ENCODE measurements at places on chromosomes 4 and X.

DNA sequence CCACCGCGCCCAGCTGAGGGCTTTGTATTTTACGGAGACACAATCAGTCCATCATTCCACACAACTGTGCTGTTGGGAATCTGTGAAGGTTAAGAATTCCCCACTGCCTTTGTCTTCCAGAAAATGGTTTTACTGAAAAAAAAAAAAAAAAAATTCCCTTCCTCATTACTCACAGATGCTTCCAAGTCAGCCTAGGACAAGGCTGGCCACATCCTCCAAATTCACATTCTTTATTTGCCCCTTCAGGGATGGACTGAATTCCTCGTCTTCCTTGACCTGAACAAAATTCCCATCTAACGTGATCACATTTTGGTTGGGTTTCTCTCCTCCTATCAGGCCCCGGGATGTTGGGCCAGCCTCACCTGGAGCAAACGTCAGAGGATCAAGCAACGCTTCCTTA is 130.3 kb downstream of the DHRSX start:
- DNase-seq: no peak

DNA sequence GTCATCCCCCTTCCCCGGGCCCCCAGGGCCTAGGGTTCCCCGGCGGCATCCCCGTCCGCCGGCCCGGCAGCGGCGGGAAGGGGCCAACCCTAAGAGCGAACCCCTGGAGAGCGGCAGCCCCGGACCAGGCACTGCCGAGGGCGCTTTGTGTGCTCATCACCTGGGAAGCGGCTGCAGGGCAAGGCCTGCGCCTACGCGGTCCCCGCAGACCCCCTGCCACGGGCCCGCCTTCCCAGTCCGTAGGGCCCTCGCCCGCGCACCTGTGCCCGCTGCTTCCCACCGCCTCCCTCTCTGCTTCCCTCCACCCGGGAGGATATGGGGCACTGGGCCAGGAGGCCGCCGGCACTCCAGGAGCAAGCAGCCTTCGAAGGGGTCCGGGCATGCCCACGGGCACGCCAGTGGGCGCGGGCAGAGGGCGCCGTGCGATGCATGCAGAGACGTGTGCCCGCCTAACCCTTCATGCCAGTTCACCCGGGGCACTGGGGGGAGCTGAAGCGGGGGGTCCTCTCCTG is 2.6 kb downstream of the FLNA start:
- no peak for DNase-seq

DNA sequence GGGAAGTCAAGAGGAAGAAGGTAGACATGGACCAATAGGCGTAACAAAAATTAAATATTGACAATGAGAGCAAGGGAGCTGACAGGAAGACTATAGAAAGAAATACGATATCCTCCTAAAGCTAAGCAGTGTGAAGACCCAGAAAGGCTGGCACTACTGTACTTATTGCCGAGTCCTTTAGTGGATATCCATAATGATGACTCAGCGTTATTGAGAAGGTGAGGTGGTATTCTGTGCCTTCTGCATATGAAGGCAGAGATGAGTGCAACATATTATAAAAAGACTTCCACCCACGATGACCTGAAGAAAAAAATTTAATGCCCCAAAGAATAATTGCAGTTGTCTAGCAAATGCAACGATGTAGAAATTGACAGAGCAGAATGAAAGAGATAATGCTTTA is 13.0 kb upstream of the MCF2 start:
- DNase-seq: no peak

DNA sequence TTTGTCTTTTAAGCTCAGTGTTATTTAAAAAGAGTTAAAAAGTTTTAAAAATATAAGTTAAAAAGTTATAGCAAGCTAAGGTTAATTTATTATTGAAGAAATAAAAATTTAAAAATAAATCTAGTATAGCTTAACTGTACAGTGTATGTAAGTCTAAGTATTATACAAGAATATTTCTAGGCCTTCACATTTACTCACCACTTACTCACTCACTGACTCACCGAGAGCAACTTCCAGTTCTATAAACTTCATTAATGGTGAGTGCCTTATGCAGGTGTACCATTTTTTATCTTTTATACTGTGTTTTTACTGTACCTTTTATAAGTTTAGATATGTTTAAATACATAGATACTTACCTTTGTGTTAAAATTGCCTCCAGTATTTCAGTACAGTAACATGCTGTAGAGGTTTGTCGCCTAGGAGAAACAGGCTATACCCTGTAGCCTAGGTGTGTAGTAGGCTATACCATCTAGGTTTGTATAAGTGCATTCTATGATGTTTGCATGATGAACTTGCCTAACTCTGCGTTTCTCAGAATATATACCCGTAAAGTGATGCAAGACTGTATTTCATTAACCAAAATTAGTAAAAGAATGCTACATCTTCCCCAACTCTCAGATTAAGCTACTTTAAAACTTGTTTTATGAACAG is 202.9 kb downstream of the CFAP299 start:
- DNase-seq: no peak

DNA sequence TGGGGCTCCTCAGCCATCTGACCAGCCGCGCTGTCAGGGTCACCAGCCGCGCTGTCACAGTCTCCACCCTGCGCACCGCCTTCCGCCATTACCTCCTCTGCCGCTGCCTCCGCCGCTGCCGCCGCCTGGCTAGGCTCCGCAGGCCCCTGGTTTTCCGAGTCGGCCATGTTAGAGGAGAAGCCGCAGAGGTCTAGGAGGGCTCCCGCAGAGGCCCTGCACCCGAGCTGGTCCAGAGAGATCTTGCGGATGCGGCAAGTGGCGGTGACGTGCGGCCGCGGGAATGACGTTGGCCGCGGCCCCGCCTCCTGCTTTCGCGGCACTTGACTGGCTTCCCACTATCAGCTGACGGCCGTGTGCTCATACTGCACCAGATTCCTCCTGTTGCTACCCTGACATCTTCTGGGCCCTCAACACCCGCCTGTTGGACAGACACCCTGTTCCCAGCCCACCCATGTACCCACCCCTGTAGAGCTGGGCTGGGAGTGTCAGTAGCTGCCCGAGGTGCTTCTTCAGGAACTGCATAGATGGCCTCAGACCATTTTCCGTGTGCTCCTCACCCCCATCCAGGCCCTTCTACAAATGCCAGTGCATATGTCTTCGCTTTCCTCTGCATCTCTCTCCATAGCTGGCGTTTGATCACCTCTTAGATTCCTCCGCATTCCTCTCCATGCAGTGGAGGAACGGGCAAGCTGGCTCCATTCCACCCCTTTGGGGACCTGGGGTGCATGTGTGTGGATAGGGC is at the start of gene NAP1L5:
Gene NAP1L5, minus strand, starts transcription at position 242 of the 742 bp plus-strand sequence. Its CDS starts 75 bp downstream, at position 167.
- peak; percentile 11 for DNase-seq

GRCh38 chrX:41014776-41015360 is 70.4 kb upstream of the USP9X start:
- DNase-seq: no peak

GRCh38 chr4:155759372-155760252 is 791 bp downstream of the GUCY1B1 start:
- DNase-seq: no peak

DNA sequence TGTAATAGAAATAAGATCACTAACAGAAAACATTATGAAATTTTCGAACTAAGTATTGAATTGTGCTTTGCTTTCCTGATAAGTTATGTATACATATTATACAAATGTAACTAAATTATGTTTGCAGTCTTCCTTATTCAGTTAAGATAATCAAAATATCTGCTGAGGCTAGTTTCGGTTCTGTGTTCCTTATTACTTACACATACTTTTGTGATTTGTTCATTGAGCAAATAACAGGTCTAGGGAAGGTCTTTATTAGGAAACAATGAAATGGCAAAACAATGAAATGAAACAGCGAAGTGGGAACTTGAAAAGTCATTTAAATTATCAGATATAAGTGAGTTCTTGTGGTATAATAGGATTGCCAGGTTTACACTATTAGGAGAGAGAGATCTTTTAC is 352.4 kb downstream of the GRIA2 start:
- no peak for DNase-seq

- no peak for DNase-seq
Measured at GRCh38 chrX:55919367-55920221, 202.0 kb downstream of the RRAGB start.

DNA sequence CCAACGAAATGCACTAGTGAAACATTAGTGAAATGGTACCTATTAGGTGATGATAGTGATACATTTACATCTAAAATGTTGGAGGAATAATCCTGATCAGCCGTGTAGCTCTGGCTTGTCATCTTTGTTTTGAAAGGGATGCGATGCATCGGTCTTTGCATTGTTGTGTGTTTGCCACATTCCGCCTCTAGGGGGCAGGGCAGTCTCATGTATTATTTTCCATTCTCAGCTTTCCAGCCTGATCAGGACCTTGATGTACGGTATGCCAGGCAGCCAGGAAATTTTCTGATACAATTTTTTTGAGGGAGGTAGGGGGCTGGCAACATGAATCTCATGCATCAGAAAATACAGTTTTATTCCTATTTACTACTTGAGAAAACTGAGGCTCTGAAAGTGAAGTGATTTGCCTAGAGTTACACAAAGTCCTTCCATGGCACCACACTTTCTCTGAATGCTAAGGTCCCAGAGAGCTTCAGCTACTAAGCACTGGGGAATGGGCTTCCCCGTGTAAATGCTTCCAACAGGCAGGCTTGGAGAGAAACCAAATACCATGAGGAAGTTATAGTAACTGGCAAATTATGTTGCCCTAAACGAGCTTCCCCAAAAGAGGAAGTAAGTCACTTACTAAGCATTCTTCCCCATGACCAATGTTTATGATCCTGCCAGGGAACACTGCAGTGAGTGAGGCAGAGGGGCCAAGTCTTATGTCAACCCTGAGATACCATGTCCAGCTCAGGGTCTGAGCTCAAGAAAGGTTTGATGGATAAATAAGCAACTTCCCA is 31.8 kb upstream of the IQSEC2 start:
- DNase-seq: peak; percentile 55

- no peak for DNase-seq
Measured at GRCh38 chr4:148112231-148112982, 329.8 kb downstream of the NR3C2 start.

- DNase-seq: peak; percentile 22
Measured at GRCh38 chrX:70422851-70423341, at the start of gene GDPD2. Gene GDPD2, plus strand, starts transcription at chrX:70423314. Its CDS starts 1,671 bp downstream, at chrX:70424985.

DNA sequence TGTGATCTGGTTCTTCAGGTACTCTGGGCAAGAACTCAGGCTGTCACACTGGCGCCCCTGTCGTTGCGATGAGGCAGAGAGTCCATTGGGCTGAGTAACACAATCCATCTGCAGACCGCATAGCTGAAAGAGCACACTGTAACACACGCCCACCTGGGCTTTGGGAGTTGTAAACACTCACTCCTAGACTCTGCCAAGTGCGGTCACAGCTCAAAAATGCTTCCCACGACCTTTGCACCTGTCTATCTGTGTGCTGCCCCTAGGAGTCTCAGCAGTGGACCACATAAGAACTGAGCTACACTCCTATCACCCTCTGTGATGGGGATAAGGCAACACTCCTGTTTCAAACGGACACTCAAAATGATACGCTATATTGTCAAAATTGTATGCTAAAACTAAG is 2028.3 kb downstream of the PCDH7 start:
- no peak for DNase-seq

- DNase-seq: no peak
Measured at GRCh38 chr4:81164126-81164525, 50.9 kb downstream of the PRKG2 start.

DNA sequence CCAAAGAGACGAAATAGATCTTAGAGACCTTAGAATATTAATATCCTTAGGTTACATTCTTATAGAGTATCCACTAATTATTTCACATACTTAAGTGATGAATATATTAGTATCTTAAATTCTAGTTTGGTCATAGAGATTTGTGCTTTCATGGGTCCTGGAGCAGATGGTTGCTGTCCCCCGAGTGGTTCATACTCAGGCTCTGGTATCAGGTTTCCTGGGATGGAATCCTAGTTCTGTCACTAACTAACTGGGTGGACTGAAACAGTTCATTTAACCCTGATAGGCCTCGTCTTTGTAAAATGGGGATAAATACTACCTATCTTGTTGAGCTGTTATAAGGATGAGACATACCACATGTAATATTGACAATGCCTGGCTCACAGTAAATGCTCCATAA is 264.6 kb downstream of the TENM3 start:
- DNase-seq: no peak

DNA sequence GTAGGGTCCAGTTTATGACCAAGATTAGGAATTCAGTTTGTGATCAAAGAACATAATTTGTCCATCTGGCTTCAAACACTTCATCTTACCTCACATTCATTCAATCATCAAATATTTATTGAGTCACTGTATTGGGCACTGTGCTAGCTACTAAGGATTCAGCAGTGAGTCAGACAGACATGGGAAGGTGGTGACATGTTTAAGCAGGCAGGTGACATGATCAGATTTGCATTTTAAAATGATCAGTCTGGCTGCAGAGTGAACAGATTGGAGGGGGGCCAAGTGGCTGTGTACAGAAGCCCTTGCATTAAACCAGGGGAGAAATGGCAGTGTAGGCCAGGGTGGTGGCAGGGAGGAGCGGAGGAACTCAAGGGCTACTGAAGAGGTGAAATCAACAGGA is 25.1 kb upstream of the APLN start:
- peak; percentile 10 for DNase-seq

GRCh38 chr4:153789741-153790499 is 1.0 kb upstream of the SFRP2 start:
- no peak for DNase-seq

DNA sequence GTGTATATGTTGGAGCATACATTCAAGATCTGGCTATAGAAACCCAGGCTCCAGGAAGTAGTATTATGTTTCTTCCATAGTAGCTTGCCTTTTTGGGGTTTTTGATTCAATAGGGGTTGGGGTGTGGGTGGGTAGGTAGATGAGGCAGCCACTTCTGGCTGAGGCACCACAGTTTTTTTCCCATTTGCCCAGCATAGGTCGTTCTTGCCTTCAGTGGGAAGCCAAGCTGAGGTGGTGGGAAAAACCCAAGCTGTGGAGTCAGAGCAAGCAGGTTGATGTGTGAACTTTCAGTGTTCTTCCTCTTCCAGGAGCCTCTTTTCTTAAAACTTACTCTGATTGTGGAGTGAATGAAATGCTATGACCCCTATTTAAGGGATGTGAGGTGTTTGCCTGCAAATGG is 67.0 kb upstream of the RPS6KA3 start:
- DNase-seq: no peak

DNA sequence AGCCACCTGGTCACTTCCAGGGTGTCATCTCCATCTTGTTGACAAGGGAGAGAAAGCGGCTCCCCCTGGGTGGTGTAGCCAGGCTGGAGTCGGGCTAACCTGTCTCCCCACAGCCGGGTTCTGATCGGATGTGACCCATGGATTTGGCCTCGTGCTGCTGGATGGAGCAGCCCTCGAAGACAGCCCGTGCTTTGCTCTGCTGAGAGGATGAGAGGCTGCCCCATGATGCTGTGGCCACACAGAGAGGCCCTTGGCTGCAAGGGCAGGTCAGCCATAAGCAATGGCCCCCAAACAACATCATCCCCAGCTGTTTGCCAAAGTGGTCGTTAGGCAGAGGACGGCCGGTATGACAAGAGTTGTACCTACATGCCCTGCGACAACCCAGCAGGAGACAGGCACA is 106.6 kb downstream of the HMX1 start:
- DNase-seq: no peak

- peak; percentile 83 for DNase-seq
Measured at GRCh38 chr4:85474818-85475630, at the start of gene ARHGAP24. Gene ARHGAP24, plus strand, starts transcription at chr4:85475150.

- no peak for DNase-seq
Measured at GRCh38 chrX:16754019-16754418, 32.2 kb upstream of the TXLNG start.

- DNase-seq: no peak
Measured at GRCh38 chrX:29662101-29662500, 553.3 kb upstream of the MAGEB2 start.

Data from NCI-H1436 (cell line).